ENCODE measurements at places on chromosomes 12 and 14.

DNA sequence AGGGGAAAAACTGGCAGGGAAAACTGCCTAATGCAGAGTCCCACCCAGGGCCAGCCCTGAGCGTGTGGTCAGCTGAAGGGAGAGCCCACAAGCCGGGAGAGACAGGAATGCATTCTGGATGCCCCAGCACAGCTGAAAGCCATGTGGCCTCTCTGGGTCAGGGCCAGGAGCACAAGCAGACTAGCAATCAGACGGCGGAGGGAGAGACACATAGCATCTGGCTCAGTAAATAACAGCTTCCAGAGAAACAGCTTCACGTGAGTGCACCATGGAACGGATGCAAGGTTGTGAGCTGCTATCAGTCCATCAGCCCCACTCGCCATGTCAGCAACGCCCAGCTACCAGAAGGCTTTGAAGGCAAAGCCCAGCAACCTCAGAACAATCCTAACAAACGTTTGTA lies 28.2 kb upstream of the TMEM106C start:
- DNase-seq: no peak

DNA sequence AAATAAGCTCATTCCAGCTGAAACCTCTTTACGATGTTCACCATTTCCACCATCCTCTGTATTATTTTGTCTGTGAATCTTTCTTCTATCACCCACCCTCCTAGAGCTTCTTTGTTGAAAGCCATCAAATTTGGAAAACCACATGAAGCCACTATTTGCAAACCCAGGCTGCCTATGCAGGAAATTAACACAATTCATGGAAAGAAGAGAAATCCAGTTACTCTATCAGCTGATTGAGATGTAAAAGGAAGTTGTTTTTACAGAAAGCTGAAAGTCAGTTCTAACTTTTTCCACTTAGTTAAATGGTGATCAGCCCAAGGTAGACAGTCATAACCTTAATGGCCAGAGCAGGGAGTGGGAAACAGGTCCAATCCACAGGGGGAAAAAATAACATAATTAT lies 6.6 kb downstream of the RHOJ start:
- no peak for DNase-seq

DNA sequence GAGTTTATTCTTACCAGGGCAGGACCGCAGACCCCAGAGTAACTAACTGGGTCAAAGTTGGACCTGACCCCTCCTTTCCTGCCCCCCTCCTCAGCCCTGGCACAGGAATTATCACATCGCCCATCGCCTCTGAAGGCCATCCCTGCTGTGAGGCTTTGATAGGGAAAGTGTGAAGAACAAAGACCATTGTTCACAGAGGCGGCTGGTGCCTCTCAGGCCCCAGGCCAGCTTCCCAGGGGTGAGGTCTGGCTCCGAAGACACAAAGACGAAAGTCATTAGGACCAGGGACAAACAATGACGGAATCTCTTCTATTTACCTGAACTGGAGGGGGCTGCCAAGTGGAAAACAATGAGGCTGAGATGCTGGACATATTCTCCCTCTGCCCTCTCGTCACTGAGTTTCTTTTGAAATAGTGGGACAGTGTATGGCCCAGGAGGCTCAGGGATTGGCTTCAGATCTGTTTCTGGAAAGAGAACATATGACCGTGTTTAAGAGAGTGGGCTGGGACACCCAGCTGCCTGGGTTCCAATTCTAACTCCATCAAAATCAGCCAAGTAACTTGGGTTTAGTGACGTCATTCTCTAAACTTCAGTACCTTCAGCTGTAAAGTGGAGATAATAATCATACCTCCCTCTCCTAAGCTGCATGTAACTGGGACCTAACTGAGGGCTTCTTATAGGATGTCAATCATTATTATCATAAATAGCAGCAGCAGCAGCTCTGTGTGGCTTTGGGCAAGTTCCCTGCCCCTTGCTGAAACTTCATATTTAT lies 769.4 kb downstream of the MED13L start:
- no peak for DNase-seq

DNA sequence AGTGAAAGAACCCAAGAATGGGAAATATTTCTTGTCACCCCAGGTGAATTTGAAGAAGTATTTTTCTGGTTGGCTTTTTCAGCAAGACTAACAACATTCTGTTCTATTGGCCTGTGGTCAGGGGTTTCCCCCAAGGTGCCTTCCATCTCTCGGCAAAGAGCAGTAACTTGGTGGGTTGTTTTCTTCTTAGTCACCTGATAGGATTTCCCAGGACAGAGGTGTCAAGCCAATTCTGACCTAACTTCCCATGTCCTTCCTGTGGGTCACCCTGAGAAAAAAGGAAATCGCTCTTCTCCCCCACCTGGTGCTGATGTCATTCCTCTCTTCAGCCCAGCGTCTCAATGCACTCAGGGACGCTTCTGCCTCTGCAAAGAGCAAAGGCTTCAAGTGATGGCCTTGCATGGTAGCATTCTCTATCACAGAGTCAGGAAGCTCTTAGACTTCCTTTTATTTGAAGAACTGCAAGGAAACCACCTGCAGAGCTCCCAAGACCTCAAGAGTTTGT lies 16.1 kb upstream of the IFNG start:
- DNase-seq: peak; percentile 65

DNA sequence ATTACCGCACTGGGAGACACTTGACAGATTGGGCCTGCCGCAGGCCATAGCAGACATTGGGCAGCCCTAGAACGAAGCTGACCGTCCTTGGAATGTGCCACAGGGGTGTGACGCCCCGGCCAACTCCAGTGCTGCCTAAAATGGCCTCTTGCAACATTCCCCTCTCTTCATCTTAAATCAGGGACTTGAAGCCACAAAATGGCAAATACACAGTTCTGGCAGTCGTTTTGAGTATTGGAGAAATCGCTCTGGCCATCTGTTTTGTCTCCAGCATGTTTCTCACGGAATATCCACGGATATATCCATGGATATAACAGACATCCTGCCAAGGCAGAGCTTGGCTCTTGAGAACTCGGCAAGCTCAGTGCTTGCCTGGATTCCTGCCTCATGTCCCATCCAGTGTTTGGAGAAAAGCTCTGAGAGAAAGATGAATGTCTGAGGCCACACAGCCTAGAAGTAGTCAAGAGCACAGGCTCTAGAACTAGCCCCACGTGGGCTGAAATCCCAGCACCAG lies 158.4 kb downstream of the CHST11 start:
- DNase-seq: no peak

DNA sequence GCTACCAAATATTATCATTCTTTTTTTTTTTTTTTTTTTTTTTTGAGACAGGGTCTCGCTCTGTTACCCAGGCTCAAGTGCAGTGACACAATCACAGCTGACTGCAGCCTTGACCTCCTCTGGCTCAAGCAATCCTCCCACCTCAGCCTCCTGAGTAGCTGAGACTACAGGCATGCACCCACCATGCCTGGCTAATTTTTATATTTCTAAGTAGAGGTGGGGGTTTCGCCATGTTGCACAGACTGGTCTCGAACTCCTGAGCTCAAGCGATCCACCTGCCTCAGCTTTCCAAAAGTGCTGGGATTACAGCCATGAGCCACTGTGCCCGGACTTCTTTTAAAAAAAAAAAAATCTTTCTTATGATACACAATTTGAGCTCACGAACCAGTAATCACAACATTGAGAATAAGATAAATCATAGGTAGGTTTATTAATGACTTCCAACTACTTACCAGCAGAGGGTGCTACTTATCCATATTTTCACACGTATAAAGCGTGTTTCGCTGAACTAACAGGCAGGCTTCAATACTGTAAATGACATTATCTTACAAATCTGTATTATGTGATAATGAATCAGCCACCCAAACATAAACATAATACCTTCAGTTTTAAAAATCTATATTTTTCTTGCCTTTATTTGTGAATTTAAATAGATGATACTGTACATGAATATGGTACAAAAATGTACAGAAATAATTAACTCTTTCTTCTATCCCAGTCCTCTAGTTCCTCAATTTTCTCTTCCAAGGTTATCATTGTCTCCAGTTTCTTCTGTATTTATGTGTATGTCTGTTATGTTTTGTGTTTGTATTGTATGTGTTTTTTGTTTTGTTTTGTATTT lies 42.5 kb upstream of the BCAT1 start:
- DNase-seq: no peak

Data from activated CD8-positive, alpha-beta memory T cell treated with anti-CD3 and anti-CD28 coated beads, Interleukin-2, amount 50 U/mL, for 48 hours (primary cell).